ENCODE measurements at places on chromosomes 6 and 20.
A peak's percentile ranks its signal among the peaks of the same experiment; 100 is the strongest.

DNA sequence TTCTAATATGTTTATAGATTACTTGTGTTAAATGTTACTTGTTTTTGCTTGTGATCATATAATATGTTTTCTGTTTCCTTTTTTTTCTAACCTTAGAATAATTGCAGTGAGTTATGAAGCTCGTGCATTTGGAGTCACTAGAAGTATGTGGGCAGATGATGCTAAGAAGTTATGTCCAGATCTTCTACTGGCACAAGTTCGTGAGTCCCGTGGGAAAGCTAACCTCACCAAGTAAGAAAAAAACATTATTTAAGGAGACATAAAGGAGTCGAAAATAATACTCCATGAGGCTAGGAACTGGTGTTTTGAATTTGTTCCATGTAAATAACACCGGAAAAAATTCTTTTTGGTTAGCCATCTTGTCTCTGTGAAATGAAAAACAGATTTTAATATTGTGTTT is 6.9 kb downstream of the POLH start:
- DNase-seq, result no peak

DNA sequence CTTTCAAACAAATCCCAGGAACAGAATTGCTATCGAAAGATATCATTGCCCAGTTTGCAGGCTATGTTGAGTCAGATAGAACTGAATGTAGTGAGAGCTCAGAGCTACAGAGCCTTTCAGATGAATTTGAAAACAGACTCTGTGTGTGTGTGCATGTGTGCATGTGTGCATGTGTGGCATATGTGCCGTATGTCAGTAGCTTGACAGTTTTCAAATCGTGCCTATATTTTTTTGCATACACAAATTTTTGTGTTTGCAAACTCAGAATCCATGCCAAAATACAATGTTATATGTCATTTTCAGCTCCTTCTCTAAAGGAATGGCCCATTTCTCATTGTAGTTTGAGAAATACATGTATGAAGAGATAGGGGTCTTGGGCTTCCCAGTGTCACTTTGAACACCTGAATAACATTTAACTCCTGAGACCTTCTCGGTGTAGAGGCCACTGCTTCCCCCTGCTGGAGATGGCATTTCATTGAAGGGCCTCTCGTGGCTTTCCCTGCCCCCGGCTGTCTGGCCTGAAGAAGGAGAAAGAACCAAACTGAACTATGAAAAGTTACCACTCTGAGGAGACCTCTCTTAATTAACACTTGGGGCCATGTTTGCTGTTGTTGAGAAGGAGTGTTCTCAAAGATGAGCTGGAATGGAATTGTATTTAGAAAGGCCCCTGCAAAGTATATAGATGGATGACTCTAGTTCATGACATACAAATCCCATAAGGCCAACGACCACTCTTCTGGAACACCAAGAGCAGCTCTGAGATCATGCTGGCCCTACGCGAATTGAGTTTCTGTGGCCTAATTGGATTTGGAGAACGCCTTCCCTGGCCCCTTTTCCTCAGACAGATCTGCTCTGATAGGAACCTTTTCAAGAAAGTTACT is 58.7 kb downstream of the VAPB start:
- no peak for DNase-seq

GRCh38 chr6:52410979-52411378 is 9.2 kb upstream of the EFHC1 start:
- no peak for DNase-seq

- DNase-seq, result no peak
These were observed 40.1 kb downstream of the ILRUN start for GRCh38 chr6:34656378-34657036.

DNA sequence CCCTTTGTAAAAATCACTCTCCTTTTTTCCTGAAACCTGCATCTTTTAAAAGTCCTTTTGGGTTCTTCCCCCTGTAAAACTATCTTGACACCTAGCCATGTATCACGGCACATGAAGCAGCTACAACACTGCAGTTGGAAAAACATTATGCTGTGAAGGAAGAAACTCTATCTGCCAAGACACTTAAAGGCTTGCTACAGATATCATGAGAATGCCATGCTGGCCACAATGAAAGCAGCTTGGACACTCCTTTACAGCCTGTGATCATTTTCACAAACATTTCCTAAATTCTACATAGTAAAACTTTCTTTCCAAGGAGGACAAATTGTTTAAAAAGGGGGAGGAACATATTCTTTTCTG is 31.8 kb downstream of the CNKSR3 start:
- no peak for DNase-seq

GRCh38 chr6:161031721-161032495 is 40.3 kb downstream of the MAP3K4 start:
- no peak for DNase-seq

- DNase-seq, result no peak
These were observed 2.0 kb upstream of the RSPO4 start for GRCh38 chr20:1003920-1004697.

DNA sequence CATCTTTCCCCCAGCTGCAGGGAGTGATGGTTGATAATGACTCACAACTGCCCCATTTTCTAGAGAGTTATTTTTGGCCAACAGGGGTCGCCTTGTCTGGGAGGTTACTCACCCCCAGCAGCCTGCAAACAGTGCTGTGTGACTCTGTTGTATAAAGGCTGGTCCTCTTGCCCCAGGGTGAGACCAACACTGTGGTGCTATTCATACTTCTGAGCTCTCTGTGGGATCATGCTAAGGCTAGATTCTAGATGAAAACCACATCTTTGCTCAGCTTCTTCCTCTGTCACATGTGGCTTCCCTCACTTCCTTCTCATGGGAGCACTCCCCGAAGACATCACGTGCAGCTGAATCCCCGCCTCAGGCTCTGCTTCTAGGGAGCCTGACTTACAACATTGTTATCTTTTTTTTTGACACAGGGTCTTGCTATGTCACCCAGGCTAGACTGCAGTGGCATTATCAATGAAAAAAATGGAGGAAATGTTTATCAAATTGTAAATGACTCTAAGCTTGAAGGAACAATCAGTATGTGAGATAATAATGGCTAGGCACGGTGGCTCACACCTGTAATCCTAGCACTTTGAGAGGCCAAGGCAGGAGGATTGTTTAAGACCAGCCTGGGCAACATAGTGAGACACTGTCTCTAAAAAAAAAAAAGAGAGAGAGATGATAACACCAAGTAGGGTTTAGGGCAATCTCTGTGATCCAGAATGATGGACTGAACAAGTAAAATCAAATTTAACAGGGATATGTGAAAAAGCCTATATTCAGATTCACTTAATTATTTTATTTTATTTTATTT is 55.7 kb upstream of the SLC23A2 start:
- peak; percentile 27 for DNase-seq

- no peak for DNase-seq
These were observed 13.7 kb upstream of the TMEM244 start for GRCh38 chr6:129874837-129875236.

DNA sequence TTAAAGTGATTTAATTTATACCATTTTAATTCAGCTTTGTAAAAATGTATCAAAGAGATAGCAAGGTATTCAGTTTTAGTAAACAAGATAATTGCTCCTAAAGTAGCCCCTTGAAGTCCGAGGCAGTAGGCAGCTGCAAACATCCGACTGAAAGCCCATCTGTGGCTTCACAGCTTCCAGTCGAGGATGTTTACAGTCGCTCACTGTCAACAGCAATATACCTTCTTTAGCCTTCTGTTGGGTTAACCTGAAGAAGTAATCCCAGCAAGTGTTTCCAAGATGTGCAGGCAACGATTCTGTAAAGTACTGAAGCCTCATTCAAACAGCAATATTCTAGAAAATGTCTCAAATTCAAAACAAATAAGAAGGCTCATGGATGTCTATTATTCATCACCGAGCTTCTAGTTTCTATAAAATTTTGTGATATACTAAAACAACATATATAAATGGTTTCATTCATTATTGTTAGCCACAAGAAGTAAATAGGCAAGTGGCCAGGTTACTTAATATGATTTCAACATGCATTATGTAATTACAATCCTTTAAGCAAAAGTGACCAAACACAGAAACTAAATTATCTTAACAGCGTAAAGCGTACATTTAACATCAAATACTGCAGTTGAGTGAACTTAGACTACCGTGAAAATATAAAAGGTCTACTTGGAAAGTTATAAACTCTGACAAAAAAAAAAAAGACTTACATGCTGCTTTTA is 115.0 kb downstream of the OGFRL1 start:
- no peak for DNase-seq

DNA sequence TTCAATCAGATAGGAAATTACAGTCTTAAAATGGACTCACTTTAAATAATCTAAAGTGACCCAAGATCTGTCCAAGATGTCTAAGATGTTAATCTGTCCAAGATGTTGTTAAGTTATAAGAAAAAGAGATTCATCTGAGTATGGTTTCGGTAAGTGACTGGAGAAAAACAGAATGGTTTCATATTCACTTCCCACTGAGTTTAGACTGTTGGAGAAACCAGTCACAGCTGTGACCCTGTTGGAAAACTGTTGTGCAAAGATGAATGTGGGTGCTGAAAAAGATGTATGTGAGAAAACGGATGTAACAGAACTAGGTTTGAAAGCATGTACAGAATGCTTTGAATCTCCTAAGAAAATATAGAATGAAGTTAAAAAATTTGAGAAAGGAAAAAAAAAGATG is 325.9 kb downstream of the COL12A1 start:
- no peak for DNase-seq

GRCh38 chr20:44597930-44598329 is 15.6 kb downstream of the PKIG start:
- DNase-seq, result no peak

GRCh38 chr20:23515250-23515939 is 24.5 kb downstream of the CST8 start:
- no peak for DNase-seq

DNA sequence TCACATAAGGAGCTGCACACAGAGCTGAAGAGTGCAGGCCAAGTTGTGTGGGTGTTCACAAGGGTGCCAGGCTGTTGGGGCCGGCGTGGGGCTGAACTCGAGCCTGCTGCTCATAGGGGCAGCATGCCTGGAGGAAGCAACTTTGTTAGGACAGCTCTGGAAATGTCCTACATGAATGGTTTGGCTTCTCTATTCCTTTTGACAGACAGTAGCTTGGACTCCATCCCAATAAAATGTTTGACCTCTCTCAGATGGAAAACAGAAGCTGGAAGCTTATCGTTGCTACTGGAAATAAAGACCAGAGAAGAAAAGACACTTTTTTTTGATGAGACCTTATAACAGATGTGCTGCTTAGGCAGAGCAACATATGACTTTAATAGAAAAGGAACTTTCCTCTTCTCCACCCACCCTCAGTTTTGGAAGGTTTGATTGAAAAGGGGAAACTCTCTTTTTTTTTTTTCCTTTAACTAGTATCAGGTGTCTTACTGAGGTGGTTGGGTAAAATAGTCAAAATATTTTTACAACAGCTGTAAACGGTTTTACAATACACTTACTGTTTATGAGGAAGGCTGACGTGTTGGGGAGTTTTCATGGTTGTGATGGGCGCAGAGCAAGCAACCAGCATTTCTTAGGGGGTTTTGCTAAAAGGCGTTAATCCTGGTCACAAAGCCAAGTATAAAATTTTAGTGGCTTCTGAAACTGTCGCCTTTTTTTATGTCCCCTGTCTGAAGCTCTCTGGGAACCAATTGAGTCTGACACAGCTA is 80.7 kb upstream of the EEF1E1 start:
- DNase-seq, result no peak

DNA sequence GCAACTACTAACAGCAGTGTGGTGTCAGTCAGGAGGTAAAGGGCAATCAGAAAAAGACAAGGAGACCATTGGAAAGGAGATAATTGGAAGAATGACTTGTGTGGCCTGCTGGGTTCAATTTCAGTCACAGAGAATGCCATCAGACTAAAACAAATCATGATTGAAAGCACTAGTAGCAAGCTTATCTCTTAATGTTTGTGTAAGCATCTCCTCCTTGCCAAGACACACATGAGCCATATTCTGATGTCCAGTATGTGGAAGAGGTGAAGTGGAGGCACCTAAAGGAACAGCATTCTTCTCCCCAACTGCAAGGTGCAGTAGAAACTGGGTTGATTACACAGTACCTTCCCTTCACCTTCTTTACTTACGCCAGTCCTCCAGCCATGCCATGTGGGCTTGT is 287.5 kb downstream of the ZFAND3 start:
- DNase-seq, result no peak
